ACHN (cell line): ENCODE measurements at places on chromosomes 2 and 18.

DNA sequence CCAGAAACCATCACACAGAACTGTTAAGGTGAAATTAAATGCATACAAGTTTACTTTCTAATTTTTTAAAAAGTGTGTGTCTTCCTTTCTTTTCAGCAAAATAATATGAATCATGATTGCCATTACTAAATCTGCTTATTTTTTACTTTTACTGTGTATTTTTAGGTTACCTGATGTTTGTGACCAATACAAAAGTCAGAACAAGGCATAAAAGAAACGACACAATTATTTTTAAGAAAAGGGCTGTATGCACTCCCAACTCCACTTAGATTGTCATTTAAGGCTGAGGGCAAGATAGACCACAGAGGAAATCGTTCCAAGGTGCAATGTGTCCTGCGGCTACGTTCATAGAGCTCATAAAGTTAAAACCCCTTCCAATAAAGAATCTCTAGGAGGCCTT is 797.0 kb downstream of the TDRD15 start:
- no peak for DNase-seq

DNA sequence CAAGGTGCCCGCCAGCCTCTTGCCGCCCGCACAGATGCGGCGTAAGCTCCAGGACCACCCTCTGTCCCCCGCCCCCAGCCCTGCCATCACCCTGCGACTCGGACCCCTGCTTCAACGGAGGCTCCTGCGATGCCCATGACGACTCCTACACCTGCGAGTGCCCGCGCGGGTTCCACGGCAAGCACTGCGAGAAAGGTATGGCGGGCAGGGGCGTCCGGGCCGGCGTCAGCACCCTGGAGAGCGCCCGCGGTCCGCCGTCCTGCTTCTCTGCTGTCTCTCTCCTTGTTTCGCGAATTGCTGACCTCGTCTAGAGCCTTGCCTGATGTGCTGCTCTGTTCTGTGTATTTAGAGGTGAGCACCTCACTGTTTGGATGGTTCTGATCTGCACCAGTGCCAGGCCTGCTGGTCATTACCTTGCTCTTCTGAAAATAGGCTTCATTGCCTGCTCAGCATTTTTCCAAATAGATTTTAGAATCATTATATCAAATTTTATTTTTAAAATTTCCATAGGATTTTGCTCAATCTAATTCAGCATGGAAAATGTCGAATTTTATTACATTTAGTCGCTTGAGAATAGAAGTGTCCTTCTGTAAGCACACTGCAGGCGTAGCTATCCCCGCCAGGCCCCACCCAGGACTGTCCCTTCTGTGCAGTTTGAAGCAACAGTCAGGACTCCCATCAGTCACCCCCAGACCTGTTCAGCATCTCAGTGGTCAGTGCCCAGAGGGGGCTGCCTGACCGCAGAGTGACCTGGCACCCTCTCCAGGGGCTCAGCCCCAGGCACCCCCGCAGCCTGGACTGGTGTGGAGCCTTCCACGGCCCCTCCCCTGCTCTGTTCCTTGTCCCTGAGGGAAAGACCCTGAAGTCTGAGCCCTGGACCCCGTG is 51.6 kb downstream of the SNED1 start:
- no peak for DNase-seq

DNA sequence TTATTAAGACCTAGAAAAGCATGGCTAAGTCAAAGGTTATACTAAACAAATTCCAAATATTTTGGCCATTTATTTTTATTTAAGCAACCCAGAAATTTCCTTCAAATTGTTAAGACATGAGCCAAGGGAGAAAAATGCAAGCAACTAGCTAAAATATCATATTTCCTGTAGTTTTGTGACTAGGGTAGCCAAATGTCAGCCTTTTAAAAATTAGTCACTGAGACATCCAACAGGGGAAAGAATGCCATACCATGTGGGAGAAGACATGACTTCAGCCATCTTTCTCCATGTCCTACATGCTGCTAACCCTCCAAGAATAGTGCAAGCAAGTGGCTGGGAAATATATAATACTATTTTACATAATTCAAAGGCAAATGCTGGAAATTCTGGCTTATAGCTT is 197.9 kb downstream of the DSEL start:
- no peak for DNase-seq

GRCh38 chr2:108535357-108535631 is 1.0 kb downstream of the LIMS1 start:
- DNase-seq, result no peak

- DNase-seq, result no peak
These were observed 76.7 kb downstream of the FHOD3 start for GRCh38 chr18:36374262-36374661.

GRCh38 chr2:99854236-99854852 is 288.0 kb downstream of the AFF3 start:
- no peak for DNase-seq

DNA sequence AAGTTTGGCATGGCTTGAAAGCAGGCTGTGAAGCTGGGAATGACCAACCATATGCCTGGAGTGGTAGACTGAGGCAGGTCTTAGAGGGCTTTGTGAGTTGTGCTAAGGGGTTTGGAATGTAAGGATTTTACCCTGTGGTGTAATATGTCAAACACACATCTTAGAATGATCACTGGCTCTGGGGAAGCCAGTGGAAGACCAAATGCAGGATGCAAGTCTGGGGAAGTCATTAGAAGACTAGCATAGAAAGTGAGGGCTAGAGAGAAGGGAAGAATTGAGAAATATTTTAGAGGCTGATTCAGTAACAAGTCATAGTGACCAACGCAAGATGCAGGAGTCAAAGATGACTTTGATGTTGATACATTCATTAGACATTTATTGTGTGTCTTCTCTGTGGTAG is 3.5 kb upstream of the FHOD3 start:
- DNase-seq, result no peak

GRCh38 chr2:223528036-223528435 is 74.1 kb downstream of the SCG2 start:
- no peak for DNase-seq

GRCh38 chr2:241112592-241112991 is 10.5 kb upstream of the MTERF4 start:
- no peak for DNase-seq

DNA sequence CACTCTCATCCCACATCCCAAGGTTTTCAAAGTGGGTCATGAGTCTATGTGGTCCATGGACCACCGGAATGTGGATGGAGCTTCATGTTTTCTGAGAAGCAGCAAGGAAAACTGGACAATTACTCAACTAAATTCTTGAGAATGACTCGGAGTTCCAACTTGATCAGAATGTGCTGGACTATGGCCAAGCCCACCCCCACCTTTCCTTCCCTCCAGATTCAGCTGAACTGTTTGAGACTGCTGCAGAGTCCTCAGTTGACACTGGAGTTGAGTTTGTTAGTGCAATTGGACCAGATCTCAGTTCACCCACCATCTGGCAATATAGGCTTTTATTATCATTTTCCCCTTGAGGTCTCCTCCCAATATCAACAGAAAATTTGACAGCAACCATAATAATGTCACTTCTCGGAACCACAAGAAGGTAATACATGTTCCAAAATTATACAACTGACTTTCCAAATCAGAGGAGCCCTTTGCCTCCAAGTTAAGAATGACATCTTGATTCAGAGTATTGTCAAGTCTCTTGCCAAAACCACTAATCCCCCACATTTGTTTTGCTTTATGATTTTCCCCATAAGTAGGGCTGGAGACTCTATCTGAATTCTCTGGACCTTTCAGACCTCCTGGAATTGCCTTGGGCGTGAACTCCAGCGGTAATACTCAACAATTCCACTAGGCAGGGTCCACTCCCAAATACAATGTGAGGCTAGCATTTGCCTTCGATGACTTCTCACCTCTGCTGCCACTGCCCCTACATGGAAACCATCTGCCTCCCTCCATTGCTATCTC is 8.8 kb downstream of the COL4A4 start:
- DNase-seq, result peak; percentile 67

- no peak for DNase-seq
These were observed 387.8 kb upstream of the RAB12 start for GRCh38 chr18:8221452-8221851.

DNA sequence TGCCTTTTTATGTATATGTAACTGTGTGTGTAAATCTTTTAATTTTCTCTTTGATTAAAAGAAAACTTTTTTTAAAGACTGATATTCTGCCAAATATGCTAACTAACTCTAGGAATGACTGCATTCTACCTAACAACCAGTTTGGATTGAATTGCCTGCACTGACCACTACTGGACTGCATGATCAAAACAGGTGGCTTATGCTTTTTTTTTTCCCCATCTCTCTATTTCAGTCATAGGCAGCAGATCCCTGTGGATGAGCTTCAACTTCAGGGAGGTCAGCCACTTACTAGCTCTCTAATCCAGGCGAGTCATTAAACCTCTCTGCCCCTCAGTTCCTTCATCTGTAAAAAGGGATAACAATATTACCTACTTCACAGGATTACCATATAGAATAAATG is 138.6 kb upstream of the SERTAD2 start:
- peak; percentile 63 for DNase-seq

- DNase-seq, result no peak
These were observed 6.8 kb upstream of the SNTG2 start for GRCh38 chr2:943821-944220.

DNA sequence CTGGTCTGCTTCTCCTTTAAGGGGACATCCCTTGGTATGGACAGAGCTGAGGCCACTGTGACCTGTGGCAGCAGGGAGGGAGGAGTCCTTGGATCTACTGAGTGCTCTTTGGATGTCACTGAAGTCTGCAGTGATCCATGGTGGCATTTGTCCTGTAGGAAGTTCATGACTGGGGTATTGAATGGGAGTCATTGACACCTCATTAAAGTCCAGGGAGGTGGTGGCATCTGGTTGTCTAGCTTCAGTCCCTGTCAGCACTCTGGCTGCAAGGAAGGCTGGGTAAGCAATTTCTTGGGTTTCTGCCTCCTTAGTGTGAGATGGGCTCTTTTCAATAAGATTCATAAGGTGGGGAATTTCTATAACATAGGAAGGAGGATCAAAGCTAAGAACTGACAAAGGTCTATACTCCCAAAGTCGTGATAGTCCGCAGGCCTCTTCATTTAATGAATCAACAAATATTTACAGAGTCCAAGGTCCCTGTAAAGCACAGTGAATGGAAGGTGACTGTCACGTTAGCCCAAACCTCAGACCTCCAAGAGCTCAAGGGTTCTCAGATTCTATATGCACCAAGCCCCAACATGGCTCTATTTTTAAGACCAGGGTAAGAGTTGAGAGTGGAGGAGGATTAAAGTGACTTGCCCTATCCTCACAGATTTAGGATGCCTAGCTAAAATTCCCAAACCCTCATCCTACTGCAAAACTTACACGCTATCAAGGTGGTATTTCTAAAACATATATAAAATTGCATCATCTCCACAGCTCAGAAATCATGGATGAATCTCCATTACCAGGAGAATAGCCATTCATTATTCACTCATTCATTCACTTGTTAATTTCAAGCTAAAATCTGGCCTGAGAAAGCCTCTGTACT is 40.2 kb downstream of the THNSL2 start:
- DNase-seq, result no peak

DNA sequence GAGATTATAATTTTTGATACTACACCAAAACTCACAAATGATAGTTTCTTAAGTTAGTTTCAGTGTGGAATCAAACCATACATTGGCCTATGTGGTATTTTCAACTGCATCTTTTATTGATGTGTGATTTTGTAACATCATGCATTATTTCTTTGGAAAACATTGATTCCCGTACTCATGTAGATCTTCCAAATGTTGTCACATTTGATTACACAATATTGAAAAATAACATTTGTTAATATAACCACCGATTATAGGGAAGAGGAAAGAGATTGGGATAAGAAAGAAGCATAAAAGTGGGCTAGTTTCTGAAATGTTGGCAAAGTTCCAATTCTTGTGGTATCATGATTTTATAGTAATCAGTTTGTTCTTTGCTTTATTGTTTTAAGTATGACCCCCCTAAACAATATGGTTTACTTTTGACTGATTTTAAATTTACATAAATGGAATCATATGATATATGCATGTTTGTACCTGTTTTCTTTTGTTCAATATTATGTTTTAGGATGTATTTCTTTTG is 117.2 kb upstream of the OTX1 start:
- no peak for DNase-seq

DNA sequence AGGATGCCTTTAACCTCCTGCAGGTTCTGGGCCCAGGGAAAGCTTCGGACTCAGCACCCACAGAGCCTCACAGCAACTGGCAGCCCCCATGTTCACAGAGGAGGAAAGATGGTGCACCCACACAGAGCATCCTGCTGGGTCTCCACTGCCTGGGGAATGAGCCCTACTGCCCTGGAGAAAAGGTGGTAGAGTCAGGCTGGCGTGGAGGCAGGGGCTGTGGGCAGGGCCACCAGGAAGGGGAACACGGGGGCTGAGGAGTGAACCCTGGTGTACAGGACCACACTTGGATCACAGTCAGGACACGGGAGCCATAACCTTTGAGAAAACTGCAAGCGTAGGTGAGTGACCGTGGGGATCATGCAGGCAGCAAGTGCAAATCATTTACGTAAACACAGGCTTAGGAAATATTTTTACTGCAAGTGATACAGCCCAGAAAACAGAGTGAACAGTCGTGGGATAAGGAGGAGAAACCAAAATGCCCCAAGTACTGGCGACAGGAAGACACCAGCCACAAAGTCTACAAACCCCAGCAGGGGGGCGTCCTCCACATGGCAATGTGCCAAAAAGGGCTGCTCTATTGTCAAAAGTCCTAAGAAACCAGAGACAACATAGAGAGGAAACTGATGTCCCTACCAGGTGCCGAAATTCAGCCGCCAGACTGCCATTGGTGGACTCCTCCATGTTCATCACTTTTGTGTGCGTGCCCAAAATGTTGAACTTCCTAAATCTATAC is 27.6 kb downstream of the STAT1 start:
- no peak for DNase-seq

DNA sequence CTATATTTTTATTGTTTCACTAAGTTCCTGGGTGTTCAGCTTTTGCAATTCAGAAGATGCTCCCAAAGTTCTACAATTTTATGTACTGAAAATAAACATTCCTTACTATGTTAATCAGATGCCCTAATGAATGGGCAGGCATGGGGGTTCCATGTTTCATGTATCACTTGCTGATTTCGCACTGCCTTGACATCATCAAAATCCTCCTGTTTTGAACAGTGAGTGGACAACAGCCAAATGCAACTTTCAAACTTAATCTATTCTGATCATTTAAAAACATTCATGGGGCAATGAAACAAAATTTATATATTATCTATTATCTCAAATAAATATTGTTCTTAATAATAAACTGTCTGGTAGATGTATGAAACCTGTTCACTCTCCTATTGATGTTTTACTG is 43.2 kb downstream of the ZEB2 start:
- DNase-seq, result no peak

GRCh38 chr2:223930103-223930976 is 14.8 kb downstream of the WDFY1 start:
- no peak for DNase-seq

- DNase-seq, result peak; percentile 66
These were observed 453 bp upstream of the ANTXR1 start for GRCh38 chr2:69012310-69013141.

GRCh38 chr2:60109744-60110143 is 443.7 kb downstream of the BCL11A start:
- DNase-seq, result no peak
